ENCODE measurements at places on chromosomes 16 and 17.

DNA sequence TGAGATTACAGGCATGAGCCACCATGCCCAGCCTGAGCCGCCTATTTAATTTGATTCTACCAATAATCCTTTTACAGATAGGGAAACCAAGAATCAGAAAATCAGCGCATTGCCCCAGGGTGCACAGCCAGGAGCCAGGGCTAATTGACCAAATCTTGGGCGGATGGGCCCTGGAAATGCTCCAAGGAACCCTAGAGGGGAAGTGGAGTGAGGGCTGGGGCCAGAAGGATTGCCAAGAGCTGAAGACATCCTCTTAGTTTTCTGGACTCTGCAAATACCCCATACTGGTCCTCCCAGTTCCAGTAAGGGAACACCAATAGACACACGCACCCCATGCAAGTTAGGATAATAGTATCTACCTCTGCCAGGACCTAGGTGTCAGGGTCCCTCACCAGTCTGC lies 3.8 kb downstream of the FHOD1 start:
- no peak for DNase-seq

DNA sequence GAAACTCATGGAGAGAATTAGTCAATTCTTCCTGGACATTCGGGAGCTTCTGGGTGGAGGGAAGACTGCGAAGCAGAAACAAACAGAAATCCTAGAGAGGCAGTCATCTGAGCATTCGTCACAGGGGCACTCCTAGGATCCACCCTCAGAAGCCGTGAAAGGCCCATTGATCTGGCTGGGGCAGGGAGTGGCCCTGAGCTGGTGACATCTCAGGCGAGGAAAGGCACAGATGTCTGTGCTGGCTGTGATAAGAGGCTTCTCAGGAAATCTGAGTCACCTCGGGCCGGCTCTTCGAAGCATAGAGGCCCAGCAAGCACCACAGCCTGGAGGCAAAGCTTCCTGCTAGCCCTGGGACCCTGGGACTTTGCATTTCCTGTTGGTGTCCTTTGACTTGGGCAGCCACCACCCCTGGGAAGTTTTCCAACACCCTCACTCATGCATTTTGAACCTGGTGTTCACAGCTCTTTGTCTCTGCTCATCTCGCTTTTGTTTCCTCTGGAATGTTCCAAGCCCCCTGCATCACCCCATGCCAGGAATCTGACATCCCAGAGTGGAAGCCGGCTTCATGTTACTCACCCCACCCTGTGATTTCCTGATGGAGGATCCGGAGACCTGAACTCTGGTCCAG lies 23.3 kb upstream of the CDRT4 start:
- DNase-seq, result no peak

GRCh38 chr17:56913000-56913311 lies 893 bp downstream of the TRIM25 start:
- DNase-seq, result no peak

GRCh38 chr16:9557713-9558112 lies 466.3 kb downstream of the HAPSTR1 start:
- no peak for DNase-seq

GRCh38 chr16:69619514-69619913 lies 53.7 kb downstream of the NFAT5 start:
- DNase-seq, result no peak

DNA sequence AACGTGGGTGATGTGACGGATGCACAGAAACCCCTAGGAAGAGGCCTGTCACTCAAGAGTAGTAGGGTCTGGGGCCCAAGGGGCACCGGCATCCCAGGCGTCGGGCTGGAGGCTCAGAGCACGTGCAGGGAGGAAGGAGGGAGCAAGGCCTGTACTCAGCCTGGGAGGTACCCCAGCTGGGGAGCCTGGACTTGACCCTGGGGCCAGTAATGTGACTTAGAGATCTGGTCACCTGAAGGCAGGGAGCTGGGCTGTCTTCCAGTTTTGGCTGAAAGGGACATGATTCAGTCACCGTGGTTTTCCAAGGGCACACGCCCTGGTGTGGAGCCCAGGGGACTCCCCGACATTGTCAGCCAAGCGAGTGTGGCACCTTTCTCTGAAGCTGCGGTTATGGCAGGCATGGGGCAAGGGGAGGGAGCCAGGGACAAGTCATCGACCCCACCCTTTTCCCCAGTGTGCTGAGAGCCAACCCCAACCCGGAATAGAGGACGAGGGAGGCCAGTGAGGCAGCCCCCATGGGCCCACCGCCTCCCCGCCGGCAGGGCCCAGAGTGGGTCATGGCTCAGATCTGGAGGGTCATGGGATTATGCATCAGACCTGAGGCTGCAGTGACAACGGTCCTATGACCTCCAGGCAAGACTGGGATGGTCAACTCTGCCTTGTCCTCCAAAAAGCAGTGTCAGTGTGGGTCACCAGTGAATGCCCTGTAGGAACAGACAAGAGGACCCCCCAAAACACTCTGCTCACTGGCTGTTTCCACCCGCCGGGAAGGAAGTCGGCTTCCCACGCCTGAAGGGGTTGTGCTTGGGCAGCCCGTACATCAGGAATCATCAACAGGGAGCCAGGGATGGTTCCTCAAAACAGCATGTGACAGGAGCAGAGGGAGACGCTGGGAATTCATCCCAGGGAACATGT lies 41.9 kb downstream of the MEAK7 start:
- DNase-seq, result no peak

Measured in CD4-positive, alpha-beta T cell treated with Interleukin-21 for 1 hour (primary cell).